ENCODE measurements at places on chromosomes 13 and 19.

DNA sequence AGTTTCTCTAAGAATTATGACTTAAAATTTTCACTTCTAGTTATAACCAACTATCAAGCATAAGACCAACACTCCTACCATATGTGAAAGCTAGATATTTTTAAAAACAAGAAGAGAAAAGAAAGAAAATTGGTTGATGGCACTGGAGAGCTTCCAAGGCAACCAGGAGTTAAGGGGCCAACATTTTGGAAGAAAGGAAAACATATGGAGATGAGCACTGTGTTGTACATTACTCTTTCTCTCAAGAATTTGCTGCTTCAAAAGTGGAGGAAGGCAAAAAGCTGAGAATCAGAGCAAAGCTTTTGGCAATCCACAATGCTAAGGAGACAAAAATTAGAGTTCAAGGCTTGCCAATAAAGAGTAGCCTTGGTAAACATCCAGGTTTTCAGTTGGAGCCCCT is 446.2 kb downstream of the ITGBL1 start:
- DNase-seq, result no peak

- DNase-seq, result peak; percentile 31
These were observed 8.9 kb upstream of the MYO1F start for GRCh38 chr19:8585894-8586750.

- no peak for DNase-seq
These were observed 181.3 kb downstream of the KDM4B start for GRCh38 chr19:5149932-5150901.

- DNase-seq, result no peak
These were observed at the start of gene DENND1C for GRCh38 chr19:6481541-6482342. DENND1C (minus strand) TSS chr19:6481787; CDS start chr19:6481695, 92 bp downstream.

DNA sequence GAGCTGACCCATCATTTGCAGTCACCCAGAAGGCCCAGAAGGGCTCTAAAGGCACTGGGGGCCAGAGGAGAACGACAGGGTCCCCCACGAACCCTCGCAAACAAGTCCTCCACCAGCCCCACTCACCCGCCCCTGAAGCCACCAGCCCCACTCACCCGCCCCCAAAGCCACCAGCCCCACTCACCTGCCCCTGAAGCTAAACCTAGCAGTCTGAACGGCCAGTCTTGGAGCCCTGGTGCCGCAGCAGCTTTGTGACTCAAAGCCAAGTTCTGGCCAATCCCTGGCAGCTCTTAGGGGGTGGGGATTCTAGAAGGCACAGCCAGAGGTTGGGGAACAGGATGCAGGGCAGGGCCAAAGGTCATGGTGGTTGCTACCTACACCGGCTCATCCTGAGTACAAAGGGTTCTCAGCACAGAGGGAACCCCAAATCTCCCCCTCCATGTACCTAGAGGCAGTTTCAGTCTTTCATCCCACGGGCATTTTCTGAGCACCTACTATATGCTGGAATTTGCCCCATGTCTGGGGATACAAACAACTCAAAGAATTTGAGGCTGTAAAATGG is at the start of gene IQCN:
Gene IQCN, minus strand, starts transcription at position 234 of the 562 bp plus-strand sequence. CDS start 4,974 bp downstream, outside the sequence.
- no peak for DNase-seq

DNA sequence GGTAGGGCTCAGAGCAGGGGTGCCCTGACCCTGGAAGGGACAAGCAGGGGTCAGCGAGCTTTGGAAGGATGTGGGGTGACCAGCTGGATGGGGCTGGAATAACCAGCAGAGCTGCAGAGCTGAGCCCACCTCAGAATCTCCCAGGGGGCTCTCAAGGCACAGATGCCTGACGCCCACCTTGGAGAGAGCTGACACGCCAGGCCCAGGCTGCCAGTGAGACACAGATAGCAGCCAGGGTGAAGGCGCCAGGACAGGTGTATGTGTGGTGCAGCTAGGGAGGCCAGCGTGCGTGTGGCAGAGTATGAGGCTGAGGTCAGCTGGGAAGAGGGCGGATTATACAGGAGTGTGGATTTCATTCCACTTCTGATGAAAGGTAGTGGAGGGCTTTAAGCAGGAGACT is 8.9 kb downstream of the AP1M1 start:
- DNase-seq, result no peak

- no peak for DNase-seq
These were observed 37.9 kb downstream of the MBNL2 start for GRCh38 chr13:97259798-97260714.

DNA sequence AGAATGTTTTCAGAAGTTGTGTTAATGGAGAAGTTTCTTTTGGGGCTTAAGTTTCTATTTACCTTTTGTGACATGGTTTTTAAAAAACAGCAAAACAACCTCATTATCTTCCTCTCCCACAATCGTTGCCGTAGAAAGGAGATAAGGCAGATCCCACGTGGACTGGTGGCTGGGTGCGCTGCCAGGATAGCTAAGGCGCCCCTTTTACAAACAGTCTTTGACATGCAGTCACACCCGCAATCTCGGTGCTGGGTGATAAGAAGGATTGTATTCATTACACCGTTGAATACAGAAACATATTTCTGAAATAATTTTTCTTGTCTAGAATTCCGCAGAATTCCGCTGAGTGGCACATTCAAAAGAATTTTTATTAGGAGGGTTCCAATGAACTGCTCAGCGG is 271.1 kb downstream of the UQCRFS1 start:
- DNase-seq, result no peak

GRCh38 chr19:52142001-52142595 is 2.4 kb upstream of the ZNF616 start:
- no peak for DNase-seq

- DNase-seq, result no peak
These were observed 127.9 kb upstream of the GJB6 start for GRCh38 chr13:20360041-20360491.

DNA sequence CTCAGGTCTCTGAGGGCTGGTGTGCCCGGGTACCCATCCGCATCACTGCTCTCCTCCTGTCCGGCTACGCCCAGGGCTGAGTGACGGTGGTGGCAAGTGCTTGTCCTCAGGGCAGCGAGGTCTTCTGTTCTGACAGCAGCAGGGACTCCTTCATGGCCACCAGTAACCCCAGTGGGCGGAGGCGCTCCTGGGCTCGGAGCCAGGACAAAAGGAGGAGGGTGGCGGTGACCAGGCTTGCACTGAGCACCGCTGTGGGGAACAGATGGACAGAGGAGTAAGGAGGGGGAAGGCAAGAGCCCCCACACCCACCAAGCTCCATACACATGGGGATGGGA is 5.8 kb downstream of the CD320 start:
- no peak for DNase-seq

GRCh38 chr19:4911786-4912672 is 2.7 kb downstream of the UHRF1 start:
- peak; percentile 21 for DNase-seq

GRCh38 chr19:18594096-18594823 is 5.7 kb downstream of the REX1BD start:
- peak; percentile 50 for DNase-seq

DNA sequence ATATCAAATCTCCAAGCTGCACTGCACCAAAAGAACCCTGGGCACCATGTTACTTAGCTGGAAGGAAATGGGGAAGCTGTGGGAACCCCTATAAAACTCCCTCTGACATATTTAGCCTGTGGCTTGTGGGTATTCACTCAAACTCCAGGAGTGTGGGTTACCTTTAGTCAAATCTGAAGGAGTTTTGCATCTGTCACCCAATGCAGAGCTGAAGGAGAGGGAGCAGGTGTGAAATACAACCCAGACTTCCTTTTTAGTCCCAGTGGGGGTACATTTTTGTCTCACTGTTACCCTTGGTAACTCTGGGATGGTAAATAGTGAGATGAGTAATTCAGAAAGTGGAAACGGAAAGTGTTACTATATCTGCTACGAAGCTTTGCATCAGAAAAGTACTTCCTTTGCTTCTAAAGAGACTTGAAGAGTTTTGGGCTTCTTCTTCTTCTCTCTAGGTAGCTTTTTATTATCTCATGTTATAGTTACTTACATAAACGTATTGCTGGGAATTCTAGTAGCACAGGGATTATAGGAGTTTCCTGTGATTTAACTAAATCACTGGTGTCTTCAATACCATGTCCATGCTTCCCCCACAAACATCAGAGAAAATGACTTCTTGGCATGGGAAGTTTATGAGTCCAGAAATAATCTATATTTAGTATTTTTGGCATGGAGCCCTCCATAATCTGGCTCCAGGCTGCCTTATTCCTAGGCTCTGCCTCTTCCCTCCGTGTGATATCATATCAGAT is 105.9 kb downstream of the AKAP11 start:
- no peak for DNase-seq

- peak; percentile 66 for DNase-seq
These were observed 3.6 kb upstream of the GNG8 start for GRCh38 chr19:46639358-46640182.

DNA sequence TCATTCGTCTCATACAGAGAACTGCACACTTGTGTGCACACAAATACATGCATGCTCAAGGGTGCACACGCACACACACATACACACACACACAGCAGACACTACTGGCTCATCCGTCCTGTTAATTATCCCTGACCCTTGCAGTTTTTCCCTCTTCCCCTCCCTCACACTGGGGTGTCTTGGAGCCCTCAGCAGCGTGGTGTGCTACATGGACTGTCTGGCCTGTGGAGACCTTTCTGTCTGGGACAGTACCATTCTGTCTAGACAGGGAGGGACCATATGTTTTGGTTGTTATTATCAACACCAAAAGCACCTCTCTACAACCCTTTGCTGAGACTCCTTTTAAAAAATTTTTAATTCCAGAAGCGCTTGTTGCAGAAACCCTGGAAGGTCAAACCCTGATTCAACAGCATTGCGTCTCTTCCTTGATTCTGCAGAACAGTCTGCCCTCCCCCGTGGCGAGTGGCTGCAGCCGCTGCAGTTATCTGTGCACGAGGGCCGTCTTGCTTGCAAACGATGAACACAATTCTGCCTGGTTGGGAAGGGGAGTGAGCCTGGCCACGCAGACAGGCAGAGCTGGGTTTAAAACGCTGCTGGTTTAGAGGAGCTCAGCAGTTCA is 374.0 kb downstream of the IRS2 start:
- DNase-seq, result peak; percentile 88

DNA sequence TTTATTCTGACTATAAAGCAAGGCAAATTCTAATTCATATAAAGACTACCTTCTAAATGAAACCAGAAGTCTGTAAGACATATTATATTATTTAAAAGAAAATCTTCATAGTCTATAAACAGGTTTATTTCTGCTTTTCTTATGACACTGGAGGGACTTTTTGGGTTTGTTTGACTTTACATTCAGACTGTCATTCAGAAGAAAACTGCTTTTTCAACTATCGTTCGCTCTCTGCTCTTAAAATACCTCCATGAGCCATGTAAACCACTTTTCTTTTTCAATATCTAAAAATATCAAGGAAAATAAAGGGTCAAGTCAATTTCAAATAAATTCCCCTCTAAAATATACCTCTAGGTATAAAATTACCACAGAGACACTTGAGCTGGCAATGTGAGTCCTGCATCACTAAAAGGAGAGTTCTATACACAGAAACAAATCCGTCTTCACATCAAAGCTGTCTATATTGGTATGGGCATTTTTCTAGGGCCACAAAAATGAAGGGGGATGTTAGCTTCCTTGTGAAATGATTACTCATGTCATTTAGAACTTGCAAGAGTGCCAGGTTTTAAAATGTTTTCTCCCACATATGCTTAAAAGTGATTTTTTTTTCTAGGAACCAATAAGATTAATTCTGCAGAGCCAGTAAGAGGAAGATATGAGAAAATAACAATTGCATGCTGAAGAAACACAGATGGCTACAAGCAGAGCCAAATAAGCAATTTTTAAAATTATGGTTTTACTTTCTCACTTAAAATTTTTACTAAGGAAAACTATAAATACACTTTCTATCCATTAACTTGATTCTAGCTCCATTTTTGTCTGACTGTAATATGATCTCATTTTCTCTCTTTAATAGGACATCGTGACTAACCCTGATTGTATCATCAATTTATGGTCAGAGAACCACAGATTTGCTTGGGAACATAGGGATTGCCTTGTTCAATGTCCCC is 181.8 kb downstream of the TBC1D4 start:
- DNase-seq, result no peak

GRCh38 chr19:24054044-24054935 is 32.7 kb upstream of the ZNF254 start:
- DNase-seq, result no peak

GRCh38 chr19:44824761-44825160 is 15.9 kb downstream of the BCAM start:
- peak; percentile 42 for DNase-seq

- no peak for DNase-seq
These were observed 450.6 kb downstream of the LMO7 start for GRCh38 chr13:76086729-76087128.

GRCh38 chr13:50990065-50990817 is 80.7 kb downstream of the RNASEH2B start:
- DNase-seq, result peak; percentile 25

- DNase-seq, result no peak
These were observed 215.5 kb upstream of the HTR2A start for GRCh38 chr13:47112205-47112902.

GRCh38 chr13:85693889-85694511 is 105.2 kb downstream of the SLITRK6 start:
- DNase-seq, result no peak

GRCh38 chr13:76829572-76830327 is 56.5 kb downstream of the KCTD12 start:
- no peak for DNase-seq

DNA sequence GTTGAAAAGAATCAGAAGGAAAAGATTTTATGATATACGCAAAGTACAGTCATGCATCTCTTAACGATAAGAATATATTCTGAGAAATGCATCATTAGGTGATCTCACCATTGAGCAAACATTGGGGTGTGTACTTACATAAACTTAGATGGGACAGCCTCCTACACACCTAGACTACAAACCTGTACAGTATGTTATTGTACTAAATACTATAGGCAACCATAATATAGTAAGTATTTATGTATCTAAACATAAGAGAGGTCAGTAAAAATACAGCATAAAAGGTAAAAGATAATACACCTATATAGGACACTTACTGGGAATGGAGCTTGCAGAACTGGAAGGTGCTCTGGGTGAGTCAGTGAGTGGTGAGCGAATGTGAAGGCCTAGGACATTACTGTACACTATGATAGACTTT is 254.6 kb downstream of the SPRY2 start:
- DNase-seq, result no peak

GRCh38 chr13:109720758-109721184 is 65.6 kb downstream of the IRS2 start:
- DNase-seq, result peak; percentile 90

DNA sequence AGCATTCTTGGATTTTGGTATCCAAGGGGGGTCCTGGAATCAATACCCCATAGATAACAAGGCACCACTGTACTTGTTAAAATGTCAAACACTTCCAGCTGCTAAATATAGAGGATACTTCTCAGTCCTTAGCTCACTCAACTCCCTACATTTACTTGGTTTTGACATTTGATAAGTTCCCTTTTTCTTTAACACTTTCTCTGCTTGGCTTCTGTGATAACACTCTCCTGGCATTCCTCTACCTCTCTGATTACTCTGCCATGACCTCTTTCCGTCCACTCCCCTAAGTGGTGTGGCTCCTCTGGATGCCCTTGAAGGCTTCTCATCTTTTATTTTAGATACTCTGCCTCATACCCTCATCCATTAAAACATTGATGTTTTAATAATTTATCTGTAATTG is 65.2 kb downstream of the MICU2 start:
- DNase-seq, result no peak

GRCh38 chr13:78593652-78594455 is 9.5 kb downstream of the POU4F1 start:
- peak; percentile 37 for DNase-seq
